ENCODE measurements at places on chromosomes 2 and 18.

- DNase-seq, result no peak
Observed at GRCh38 chr18:25658476-25658875, 306.5 kb upstream of the ZNF521 start.

- no peak for DNase-seq
Observed at GRCh38 chr2:106700616-106701015, 185.4 kb downstream of the ST6GAL2 start.

DNA sequence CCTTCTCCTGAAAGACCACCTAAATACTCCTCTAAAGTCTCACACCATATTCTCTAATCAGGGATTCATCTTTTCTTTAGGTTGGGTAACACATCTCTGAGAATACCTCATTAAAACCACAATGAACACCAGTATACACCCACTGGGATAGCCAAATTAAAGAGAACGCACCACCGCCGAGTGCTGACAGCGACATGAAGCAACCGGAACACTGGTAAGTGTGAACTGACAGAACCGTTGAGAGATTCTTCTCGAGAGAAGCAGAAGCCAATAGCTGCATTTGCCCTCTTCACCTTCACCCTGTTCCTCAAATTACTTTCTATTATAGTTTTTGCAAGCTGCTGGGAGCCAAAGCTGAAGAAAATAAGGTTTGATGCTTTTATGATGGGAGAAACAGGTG is 318.5 kb downstream of the FBXO15 start:
- DNase-seq, result no peak

GRCh38 chr2:98959810-98960507 is 23.9 kb upstream of the CRACDL start:
- no peak for DNase-seq

- DNase-seq, result no peak
Observed at GRCh38 chr2:47249157-47249900, 94.2 kb upstream of the STPG4 start.

DNA sequence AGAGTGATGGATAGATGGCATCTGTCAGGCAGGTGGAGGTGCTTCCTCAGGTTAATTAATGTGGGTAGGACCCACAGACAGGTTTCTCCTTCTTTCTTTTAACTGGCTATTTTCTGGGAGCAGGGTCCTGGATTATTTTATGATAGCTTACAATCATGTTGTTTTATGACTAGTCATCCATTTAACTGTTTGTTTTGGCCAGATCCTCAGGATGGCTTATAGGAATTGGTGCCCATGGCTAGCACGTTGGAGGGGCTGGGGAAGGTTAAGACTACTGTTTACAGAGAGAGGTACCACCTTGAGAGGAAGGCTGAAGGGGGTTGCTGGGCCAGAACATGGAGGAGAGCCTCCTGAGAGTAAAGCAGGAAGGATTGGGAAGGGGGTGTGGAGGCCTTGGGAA is 78.0 kb upstream of the MGAT5 start:
- no peak for DNase-seq

DNA sequence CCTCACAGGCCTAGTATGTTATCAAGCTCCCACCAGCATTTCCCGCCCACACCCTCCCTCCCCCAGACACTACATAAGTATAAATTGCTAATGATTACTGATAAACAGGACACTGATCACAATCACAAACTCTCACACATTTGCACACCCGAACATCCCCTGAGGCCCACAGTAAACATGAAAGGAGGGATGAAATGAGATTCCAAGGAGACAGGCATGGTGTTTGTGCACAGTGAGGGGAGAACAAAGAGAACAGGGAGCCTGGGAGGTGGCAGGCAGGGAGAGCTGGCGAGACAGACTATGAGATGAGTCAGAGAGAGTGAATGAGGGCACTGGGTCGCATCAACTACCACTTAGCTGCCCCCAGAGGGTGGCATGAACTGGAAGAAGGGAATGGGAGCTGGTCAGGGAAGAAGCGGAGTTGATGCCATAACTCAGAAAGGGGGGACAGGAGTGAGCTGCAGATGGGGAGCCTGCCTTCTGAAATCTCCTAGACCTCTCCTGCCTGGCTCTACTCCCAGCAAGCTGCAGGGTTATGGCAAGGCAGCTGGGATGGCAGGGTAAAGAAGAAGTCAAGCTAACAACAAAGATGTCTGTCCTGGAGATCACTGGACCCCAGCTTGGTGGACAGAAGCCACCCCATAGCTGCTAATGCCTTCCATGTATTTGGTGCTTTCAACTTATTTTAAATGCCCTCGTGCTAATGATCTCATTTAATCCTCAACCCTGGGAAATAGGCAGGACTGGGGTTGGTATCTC is 5.1 kb downstream of the KIF3C start:
- DNase-seq, result no peak

- no peak for DNase-seq
Observed at GRCh38 chr2:85644909-85645308, 23.1 kb downstream of the SFTPB start.

GRCh38 chr2:69789175-69789721 is 40.2 kb upstream of the GMCL1 start:
- DNase-seq, result peak; percentile 64

- DNase-seq, result no peak
Observed at GRCh38 chr2:113278073-113278741, 514 bp downstream of the PAX8 start.

GRCh38 chr2:23602116-23602515 is 217.1 kb downstream of the KLHL29 start:
- peak; percentile 57 for DNase-seq

GRCh38 chr2:110099038-110099425 is 16.6 kb downstream of the MALL start:
- no peak for DNase-seq

GRCh38 chr18:31064130-31064529 is 21.6 kb upstream of the DSC3 start:
- DNase-seq, result no peak

GRCh38 chr2:28702878-28703277 is 48.8 kb upstream of the PPP1CB start:
- DNase-seq, result no peak

DNA sequence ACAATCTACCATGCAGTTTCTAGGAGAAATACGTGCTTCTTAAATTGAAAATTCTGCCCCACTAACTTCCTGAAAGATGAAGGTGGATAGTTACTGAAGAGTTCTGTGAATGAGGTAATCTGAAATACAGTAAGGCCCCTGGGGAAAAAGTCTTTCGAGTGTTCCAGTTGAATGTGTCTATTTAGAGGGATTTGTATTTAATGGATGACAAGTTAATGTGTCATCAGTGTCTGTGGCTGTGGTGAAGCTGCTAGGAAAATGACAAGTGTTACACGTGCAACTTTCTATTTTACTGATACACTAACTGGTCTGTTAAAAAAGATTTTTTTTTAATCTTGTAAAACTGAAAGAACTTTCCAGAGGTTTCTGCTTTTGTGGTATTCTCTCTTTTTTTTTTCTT is 384.6 kb downstream of the STK39 start:
- no peak for DNase-seq

- peak; percentile 62 for DNase-seq
Observed at GRCh38 chr18:424071-424661, 76.3 kb downstream of the COLEC12 start.

DNA sequence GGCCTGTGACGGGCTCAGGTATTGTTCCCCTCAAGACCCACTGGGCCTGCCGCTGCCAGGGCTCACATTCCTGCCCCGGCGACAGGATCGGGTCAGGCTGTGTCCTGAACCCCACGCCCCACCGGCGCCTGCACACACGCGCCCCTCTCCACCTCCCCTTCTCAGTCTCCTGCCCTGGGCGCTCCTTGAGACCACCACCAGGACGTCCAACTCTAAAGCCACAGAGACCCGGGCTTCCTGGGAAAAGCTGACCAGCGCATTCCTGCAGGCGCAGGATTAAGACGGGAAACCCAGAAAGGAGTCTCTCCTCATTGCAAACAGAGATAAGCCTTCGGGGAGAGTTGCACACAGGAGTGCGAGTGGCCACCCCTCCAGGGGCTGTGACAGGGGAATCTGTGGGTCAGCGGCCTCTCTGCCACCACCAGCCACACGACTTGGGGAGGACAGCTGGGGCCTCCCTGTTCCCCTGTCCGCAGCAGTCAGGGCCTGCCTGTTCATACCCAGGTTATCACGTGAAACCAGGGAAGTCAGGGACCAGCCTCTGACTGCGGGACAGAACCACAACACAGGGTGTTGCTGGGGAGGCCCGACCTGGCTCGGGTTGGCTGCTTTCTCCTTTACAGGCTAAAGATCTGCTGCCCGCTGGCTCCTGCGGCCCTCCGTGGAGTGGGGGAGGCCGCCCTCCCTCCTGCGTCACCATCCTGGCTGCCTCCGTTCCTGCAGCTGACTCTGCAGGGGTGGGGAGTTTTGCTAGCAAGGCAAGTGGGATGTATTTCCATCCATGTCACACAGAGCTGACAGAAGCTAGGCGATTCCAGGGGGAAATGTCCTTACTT is 88.8 kb downstream of the ZCCHC2 start:
- DNase-seq, result no peak

GRCh38 chr2:237835372-237835771 is 24.1 kb upstream of the RAMP1 start:
- DNase-seq, result no peak

DNA sequence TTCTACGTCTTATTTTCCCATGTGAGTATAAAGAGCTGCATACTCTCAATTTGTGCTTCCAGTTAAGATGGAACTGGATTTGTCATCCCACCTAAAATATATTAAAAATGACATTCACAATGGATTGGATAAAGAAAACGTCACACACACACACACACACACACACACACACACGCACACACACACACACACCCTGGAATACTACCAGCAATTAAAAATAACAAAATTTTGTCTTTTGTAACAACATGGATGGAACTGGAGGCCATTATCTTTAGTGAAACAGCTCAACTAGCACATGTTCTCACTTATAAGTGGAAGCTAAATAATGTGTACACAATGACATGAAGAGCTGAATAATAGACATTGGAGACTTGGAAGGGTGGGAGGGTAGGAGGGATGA is 3.8 kb upstream of the QPCT start:
- no peak for DNase-seq

- no peak for DNase-seq
Observed at GRCh38 chr18:2236232-2236631, 335.1 kb downstream of the METTL4 start.

DNA sequence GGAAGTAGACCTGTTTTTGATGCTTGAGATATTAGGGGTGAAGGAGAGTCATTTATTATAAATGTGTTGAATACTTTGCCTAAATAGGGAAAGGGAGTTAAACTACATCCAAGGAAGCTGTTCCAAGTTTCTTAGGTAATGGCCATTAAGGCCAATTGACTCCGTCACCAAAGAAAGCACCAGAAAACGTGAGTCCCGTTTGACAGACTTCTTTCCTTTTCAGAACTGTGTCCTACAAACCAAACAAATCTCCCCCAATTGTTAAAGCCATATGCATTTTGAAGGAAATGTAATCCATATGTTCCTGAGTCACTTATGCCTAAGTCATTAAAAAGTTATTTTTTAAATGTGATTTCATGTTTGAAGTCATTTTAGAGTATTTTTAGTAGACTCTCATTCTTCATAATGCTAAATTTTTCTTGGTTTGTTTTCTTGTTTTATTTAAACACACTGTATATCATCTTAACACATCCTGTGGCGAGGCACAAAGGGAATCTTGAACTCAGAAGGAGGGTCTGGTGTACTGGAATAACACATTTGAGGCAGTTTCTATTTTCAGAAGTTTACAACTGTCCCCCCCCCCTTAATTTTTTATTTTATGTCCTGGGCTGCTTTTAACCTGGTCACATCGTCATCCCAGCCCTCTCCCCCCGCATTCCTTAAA is 133.7 kb downstream of the RHBDD1 start:
- no peak for DNase-seq

DNA sequence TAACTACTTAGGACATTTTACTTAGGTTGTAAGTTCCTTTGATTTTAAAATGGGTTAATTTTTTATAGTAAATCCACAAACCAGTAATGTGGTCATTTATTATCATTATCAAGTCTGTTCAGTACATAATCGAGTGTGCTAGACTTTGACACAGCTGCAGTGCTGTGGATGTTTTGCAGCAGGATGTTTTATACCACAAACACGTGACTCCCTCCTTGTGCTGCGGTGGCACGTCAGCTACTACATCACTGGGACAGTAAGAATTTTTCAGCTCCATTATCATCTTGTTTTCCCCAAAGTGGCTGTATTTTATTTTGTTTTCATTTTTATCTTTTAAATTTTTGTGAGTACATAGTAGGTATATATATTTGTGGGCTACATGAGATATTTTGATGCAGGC is 70.0 kb downstream of the ATP9B start:
- DNase-seq, result no peak

DNA sequence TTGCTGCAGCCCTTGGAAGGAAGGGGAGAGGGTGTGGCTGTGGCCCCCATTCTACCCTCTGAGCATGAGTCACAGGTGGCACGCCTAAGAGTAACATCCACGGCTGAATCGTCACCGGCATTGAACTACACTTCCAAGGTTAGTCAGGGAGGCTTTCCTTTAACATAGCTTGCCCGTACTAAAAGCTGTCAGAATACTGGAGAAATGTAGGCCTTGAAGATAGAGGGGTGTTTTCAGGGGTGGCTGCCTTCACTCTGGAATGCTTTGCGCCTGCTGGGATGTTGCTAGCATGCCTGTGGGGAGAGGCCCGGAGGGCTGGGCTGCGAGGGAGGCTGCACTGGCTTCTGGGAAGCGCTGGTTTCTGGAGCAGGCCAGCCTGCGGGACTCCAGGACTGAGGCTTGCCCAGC is 333.7 kb downstream of the AGAP1 start:
- no peak for DNase-seq

DNA sequence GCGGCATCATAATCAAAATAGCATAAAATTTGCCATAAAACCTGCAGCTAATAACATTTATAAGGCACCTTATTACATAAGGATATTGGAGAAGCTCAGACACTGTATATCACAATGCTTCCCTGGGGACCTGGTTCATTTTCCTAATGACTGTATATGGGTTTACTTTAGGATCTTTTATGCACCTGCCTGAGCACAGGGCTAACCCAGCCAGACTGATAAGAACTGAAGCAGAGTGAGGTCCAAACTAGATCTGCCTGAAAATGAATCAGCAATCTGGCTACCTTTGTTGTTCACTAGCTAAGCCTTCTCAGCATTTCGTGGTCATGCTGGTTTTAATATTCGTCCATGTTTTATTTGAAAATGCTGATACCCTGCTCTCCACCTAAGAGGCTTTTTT is 1922.3 kb upstream of the CELF4 start:
- no peak for DNase-seq

DNA sequence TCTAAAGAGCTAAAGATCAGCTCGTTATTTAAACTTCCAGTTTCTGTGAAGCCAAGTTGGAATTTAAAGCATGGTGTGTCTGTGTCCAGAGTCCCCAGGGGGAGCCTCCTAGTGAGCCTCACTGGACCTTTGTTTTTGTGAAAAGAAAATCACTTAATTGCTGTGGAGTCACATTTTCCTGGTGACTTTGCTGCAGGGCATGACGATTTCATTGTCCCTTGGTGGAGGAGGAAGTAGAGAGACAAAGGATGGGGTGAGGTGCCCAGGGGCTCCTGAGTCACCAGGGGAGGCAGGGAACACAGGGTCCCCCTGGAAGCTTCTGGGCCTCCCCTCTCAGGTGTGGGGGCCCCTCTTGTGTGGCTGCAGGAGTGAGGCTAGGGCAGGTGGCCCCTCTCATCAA is 19.7 kb downstream of the ATP6V1C2 start:
- DNase-seq, result no peak
